ENCODE measurements at places on chromosomes 11 and 22.

DNA sequence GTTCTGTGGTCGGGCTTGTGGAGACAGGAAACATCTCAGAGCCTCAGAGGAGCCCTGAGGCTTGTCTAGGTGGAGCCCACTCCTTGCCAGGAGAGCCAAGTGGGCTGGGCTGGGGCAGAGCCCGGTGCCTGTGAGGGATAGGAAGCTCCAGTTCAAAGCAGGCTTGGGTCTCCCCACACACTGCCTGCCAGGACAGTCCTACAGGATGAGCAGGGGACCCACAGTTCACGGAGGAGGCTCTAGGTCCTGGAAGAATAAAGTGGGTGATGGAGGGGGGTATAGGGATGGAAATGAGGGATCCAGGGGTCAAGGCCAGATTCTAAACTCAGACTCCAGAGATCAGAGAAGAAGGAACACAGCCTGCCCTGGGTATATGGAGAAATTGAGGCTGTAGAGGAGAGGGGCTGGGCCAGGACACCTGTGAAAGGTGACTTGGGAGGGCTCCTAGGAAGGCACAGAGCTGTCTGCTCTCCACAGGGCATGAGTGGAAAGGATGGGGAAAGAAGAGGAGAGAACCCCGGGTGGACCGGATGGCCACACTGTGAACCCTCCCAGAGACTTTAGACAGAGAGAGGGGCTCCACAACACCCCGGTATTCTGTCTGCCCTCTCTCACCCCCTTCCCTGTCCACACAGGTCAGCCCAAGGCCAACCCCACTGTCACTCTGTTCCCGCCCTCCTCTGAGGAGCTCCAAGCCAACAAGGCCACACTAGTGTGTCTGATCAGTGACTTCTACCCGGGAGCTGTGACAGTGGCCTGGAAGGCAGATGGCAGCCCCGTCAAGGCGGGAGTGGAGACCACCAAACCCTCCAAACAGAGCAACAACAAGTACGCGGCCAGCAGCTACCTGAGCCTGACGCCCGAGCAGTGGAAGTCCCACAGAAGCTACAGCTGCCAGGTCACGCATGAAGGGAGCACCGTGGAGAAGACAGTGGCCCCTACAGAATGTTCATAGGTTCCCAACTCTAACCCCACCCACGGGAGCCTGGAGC lies 7.4 kb downstream of the IGLL5 start:
- no peak for DNase-seq

DNA sequence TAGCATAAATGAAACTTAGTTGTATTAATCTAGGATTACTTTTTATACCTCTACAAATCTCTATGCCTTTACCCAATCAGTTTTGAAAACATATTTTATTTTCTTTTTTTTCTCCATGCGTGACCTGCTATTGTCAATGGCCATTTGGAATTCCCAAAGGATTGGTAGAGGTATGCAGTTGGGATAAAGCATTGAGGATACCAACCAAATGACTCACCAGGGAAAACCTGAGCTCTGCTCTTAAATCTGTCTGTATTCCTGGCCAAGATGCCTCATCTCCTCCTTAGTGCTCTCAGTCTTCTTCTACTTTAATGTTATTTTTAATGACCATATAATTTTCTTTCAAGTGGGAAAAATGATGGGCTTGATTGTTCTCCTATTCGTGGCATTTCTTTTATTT lies 61.9 kb downstream of the EHF start:
- no peak for DNase-seq

DNA sequence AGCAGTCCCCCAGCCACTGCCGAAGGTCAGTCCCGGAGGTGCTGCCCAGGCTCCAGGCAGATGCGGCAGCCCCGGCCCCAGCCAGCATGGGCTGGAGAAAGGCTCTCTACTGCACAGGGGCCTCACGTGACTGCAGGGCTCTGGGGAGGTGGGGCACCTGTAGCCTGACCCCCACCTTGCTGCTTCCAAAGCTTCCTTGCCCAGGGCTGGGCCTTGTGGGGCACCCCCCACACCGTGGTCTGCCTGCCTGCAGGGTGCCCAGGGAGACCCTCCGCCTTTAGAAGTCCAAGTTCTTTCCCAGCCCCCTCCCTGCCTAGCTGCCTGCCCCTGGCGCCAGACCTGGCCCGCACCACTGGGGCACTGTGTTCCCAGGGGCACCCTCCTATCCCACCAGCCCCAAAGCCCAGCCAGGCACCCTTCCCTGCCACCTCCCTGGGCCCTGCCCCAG lies 28.4 kb upstream of the TXNRD2 start:
- no peak for DNase-seq

DNA sequence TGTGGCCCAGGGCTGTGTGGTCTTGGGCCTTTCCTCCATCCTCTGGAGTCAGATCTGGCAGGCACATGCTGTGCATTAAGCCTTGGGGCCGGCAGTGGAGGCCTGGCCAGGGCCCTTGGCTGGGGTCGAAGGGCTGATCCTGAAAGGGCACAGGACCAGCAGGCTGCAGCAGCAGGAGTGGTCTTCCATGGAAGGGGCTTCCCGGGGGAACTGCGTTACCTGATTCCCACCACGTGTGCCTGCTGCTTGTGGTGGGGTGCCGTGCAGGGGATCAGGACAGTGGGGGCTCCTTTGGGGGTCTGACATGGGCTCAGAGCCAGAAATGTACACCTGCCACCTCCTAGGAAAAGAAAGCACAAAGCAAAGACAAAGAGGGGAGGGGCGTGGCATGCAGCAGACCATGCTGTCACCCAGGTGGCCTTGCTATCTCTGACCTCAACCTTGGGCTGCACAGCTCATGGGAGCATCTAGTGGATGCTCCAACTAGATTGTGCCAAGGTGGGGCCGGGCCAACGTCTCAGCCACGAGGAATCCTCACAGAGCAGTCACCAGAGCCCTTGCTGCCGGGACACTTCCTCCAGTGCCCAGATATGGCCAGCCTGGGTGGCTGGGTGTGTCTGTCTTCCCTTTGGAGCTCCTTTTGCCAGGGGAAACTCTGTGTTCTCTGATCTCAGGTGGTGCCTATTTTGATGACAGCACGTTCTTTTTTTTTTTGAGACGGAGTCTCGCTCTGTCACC lies 17.9 kb upstream of the YPEL1 start:
- DNase-seq: no peak

DNA sequence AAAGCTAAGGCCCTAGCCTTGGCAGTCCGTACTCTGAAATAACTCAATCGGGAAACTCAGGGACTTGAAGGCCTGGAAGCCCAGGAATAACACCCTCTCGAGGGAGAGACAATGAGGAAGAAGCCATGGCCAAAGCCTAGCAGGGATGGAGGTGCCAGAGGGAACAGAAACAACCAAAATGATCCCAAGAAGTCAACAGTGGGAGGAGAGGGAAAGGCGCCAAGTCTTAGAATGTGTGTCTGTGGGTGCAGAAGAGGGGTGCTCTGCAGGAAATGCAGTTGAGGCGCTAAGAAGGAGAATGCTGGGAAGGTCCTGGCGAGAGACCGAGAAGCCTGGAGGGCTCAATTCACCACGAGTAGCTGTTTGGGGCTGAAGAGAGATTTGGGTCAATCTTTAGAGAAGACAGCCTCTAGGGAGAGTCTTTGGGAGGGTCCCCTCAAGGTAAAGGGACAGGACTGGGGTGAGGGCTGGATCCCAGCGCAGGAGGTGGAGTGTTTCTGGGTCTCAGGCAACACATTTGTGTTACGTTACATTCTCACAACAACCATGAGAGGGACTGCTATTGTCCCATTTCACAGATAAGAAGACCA lies 760 bp upstream of the MAPK8IP1 start:
- no peak for DNase-seq

GRCh38 chr11:75159151-75159953 lies 8.4 kb downstream of the SLCO2B1 start:
- DNase-seq: no peak

DNA sequence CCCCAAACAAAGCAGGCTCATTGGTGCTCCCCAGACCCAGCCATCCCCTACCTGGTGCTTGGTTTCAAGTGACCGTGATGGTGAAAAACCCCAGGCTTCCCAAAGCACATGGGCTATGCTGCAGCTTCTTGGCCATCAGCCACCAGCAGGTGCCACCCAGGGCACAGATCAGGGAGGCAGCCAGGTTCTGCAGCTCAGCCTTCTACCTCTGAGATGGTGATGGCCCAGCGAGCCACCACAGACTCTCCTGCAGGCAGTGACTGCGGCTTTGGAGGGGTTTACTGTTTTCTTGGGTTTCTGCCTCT lies 70.0 kb upstream of the ALX4 start:
- no peak for DNase-seq

DNA sequence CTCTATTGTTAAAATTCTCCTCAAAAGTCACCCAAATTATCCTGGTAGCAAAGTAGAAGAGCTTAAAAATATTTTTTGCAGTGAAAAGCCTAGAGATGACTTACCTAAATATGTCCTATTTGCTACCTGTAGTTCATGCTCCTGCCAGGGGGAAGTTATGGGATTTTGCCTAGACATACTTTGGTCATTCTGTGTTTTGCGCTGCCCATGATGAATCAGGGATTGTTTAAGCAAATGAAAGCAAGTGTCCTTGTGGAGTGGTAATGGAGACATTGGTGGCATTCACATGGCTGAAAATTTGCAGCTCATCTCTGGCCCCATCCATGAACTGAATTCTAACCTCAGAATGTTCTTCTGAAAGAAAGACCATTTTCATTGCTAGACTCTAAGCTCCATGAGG lies 14.6 kb upstream of the SESN3 start:
- DNase-seq: no peak

DNA sequence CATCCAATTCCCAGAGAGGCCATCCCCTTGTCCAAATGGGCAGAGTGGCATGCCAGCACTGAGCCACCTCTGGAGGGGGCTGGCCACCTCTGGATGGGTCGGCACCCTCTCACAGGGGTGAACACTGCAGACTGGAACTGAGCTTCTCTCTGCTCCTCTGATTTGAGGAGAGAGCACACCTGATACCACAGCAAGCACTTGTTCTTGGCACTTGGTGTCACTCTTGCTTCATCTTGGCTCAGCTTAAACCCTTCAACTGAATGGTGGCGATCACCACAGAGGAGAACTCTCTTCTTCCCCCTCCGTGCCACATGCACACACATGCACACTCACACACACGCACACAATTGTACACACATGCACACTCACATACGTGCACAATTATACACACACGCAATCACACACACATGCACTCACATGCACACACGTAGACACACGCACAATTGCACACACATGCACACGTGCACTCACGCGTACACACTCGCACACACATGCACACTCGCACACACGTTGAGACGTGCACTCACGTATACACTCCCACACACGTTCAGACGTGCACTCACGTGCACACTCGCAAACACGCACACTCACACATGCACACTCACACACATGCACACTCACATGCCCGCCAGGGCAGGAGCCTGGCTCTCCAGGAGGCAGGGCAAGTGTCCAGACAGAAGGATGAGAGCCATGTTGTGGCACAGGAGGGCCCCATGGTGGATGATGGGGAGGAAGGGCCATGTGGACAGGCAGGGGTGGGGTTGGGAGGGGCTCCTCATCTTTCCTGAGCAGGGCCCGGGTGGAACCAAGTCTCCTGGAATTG lies 23.4 kb downstream of the OVOL1 start:
- DNase-seq: no peak

DNA sequence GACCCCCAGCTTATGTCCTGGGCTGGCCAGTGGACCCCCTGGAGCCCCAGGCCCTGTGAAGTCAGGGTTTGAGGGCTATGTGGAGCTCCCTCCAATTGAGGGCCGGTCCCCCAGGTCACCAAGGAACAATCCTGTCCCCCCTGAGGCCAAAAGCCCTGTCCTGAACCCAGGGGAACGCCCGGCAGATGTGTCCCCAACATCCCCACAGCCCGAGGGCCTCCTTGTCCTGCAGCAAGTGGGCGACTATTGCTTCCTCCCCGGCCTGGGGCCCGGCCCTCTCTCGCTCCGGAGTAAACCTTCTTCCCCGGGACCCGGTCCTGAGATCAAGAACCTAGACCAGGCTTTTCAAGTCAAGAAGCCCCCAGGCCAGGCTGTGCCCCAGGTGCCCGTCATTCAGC lies 24.6 kb downstream of the CSF2RB start:
- DNase-seq: no peak

All from stimulated activated CD4-positive, alpha-beta T cell treated with anti-CD3 and anti-CD28 coated beads, Interleukin-2, amount 100 ng/mL, for 24 hours (primary cell).